Germinal center (tissue), 1 donor: ENCODE measurements at places on chromosomes 13 and 19.
A peak's percentile ranks its signal among the peaks of the same experiment; 100 is the strongest.

GRCh38 chr13:85618521-85618920, 180.7 kb downstream of the SLITRK6 start:
- DNase-seq, result no peak

DNA sequence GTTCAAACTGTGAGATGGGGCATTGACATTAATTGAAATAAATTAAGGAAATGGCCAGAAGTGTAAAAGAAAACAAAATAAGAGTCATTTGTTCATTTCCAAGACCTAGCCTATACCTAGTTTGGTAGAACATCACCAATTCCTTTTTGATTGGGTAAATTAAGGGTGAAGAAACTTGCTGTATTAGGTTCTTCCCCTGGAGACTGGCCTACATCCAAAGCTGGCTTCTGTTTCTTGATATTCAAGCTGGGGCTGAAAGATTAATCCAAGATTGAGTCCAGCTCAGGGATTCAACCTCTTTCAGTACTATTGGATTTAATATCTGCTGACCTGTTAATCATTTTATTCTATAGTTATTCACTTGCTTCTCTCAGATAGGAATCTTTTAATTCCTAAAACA, 183.2 kb downstream of the GPC6 start:
- no peak for DNase-seq

GRCh38 chr13:110342474-110342873, 35.4 kb downstream of the COL4A2 start:
- no peak for DNase-seq

- peak; percentile 21 for DNase-seq
Measured at GRCh38 chr13:49220856-49221589, 885 bp downstream of the MLNR start.

GRCh38 chr19:14164082-14164481, 27.7 kb upstream of the ASF1B start:
- no peak for DNase-seq

GRCh38 chr19:18473003-18473705, 35.2 kb upstream of the ISYNA1 start:
- DNase-seq, result no peak

GRCh38 chr13:98977568-98978265, at the start of gene DOCK9:
Gene DOCK9 (minus strand): TSS chr13:98978064. CDS start chr13:98977909, 155 bp downstream.
- no peak for DNase-seq

GRCh38 chr13:91978571-91978970, 580.1 kb downstream of the GPC5 start:
- no peak for DNase-seq

DNA sequence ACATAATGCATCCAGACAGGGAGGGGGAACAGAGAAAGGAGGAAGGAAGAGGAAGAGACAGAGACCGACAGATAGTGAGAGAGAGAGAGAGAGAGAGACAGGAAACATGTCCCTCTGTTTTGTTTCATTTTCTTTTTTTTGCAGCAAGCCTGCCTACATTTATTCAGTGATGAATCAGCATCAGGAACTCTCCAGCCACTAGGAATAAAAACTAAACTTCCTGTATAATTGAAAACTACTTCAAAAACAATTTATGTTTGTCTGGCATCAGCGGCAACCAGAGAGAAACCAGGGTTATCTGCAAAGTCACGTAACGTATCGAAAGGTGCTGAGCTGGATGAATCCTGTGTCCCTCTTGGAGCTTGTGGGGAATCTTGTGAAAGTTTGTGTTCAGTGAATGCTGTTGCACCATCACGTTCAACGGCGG, 148.6 kb upstream of the SOX21 start:
- DNase-seq, result no peak

DNA sequence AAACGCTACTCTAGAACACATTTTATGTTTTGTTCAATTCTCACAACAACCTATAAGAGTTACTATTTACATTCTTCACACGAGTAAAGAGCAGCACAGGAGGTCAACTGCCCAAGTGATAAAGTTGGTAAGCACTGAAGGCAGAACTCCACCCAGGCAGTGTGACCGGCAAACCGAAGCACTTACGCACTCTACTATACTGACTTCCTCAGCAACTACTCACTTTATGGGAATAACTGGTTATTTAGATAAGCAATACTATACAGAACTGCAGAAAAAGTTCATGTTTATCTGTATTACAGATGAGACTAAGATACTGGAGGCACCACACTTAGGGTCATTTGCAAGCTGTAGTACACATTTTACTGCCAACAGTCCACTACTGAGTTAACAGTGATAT, 28.8 kb downstream of the FOXO1 start:
- DNase-seq, result no peak

GRCh38 chr13:98874029-98874397, 103.9 kb downstream of the DOCK9 start:
- DNase-seq, result no peak

GRCh38 chr13:31835932-31836331, 96.6 kb downstream of the RXFP2 start:
- DNase-seq, result no peak

GRCh38 chr13:90156390-90156789, 1191.1 kb upstream of the MIR17HG start:
- no peak for DNase-seq

- DNase-seq, result no peak
Measured at GRCh38 chr13:29852472-29853054, 2.1 kb upstream of the UBL3 start.

GRCh38 chr19:7109678-7110289, 40.3 kb downstream of the ZNF557 start:
- DNase-seq, result no peak

DNA sequence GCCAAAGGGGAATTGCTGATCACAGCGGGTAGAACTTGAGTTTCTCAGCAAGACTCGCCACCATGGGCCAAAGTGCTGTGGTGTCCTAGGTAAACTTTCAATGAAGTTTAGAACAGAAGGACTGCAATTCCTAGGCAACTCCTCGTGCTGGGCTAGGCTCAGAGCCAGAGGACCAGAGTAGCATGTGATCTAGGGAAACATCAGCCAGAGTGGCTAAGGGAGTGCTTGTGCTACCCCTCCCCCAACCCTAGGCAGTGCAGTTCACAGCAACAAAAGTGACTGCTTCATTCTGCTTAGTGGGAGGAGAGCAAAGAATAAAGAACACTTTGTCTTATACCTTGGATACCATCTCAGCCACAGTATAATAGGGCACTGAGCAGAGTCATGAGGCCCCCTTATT, 1658.6 kb upstream of the MIR17HG start:
- DNase-seq, result no peak

DNA sequence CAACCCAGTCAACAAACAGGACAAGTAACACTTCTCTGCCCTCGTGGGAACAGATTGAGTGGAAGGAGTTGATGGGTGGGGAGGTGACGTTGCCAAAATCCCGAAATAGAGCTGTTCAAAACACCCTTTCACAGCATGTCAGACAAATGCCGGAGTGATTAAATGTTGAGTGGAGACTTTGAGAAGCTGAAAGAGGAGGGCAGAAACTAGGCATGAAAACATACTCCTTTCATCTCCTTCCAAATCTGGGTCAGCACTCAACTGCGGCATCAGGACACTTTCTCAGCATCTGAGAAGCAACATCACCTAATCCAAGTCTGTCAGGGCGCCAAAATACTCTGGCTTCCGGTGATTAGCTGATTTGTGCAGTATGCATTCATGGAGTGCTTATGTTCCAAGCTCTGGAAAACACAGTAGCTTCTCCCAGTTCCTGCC, 51.5 kb upstream of the MRI1 start:
- no peak for DNase-seq

DNA sequence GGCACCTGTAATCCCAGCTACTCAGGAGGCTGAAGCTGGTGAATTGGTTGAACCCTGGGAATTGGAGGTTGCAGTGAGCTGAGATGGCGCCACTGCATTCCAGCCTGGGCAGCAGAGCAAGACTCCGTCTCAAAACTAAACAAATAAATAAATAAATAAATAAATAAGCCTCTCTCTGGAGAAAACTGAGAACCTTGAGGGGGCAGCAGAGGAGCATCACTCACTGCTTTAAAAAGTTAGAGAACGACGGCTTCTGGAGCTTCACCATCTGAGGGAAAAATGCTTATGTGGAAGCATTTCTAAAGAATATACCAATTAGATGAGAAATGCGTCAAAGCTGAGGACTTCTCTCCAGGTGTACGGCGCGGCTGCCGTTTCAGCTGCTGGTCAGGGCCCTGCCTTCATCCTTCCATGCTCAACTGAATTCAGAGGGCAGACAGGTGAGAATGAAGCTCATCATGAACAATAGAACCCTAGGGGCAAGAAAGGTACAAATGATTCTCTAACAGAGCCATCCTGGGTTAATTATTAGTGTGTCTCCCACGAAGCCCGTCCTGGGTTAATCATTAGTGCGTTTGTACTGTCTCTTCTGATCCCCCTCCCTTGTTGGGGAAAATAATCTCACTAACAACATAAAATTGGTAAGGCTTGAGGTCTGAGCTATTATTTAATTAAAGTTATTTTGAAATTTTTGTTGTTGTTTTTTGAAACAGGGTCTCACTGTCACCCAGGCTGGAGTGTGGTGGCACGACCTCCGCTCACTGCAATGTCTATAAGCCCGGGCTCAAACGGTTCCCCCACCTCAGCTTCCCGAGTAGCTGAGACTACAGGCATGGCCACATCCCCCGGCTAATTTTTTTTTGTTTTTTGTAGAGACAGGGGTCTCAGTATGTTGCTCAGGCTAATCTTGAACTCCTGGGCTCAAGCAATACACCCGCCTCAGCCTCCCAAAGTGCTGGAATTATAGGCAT, 80.1 kb downstream of the IPO5 start:
- no peak for DNase-seq

DNA sequence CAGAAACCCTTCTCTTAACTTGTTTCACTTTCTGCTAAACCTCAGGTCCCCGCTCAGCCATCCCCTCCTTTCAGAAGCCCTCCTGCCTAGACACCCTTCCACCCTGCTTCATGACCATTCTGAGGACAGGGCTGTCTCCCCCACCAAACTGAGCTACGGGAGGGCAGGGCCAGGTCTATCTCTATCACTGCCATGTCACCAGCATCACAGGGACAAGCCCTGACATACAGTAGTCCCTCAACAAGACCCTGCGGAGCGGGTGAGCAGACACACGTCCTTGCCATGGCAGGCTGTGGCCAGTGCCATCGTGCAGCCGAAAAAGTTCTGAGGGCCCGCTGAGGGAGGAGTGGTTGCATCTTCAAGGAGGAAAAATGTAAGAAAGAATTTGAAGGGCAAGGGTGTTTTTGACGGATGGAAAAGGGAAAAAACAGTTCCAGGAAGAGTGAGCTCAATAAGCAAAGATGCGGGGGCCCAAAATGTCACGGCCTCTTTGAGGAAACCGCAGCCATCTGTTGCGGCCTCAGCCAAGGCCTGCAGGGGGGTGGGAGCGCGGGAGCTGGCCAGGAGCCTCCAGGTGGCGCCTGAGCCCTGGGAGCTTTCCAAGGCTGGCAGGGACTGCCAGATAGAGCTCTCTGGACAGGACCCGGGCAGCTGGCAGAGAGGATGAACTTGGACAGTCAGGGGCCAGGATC, 8.1 kb downstream of the PTGIR start:
- peak; percentile 33 for DNase-seq

- DNase-seq, result no peak
Measured at GRCh38 chr13:32947411-32948276, 68.6 kb upstream of the KL start.

DNA sequence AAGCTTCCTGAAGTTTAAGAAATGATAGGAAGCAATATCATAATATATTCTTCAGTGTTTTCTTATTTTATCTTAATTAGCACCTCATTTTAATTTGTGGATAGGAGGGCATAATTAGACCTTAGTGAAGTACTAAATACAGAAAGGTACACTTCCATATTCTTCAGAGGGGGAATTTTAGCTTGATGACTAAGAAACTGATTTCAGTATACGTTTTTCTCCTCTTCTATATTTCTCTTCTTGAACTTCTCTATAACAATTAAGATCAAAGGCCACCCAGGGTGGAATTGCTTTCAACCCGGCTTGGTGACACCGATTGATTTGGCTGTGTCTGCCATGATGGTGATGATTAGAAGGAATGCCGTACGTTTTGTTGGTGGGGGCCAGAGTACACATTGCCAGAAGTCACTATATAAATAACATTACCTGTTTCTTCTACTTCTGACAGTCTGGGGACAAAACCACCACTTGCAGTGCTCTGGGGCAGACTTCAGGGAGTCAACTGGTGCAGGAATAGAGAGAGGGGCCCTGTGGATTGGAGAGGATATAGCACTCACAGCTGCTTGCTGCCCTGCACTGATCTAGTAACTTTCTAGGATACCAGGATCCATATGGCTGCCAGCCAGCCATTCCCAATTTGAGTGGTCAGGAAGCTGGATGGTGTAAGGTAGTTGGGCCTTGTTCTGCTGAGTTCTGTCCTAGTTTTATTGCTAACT, 73.8 kb downstream of the SPATA13 start:
- DNase-seq, result no peak

DNA sequence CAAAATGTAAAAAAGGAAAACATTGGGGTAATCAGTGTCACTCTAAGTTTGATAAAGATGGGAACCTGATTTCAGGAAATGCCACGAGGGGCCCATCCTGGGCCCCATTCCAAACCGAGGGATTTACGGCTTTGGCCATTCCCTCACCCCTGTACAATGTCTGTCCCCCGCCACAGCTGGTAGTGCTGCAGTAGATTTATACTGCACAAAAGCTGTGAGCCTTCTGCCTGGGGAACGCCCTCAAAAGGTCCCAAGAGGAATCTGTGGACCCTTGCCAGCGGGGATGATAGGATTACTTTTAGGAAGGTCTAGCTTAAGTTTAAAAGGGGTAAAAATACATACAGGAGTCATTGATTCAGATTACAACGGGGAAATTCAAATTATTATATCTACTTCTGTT, 173.4 kb upstream of the SGCG start:
- no peak for DNase-seq

DNA sequence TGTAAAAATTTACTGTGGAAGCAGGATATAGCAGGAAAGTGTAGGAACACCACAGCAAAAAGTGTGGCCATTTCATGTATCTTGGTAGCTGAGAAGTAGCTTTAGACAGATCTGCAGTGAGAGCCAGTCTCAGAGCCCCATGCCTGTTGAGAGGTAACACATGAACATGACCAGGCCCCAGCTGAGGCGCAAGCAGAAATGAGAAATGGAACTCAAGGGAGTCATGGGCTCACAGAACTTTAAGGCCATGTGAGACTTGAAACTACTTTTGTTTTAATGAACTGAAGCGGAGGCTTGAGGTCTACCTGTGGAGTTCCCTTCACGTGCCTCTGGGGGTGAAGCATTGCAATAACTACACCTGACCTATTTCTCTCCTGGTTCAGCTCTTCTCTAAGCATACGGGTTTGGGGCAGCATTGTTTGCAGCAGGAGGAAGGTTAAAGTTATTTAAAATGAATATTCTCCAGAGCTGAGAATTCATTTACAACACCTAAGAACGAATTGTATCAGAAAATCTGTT, 3.3 kb downstream of the MYO16 start:
- DNase-seq, result no peak

DNA sequence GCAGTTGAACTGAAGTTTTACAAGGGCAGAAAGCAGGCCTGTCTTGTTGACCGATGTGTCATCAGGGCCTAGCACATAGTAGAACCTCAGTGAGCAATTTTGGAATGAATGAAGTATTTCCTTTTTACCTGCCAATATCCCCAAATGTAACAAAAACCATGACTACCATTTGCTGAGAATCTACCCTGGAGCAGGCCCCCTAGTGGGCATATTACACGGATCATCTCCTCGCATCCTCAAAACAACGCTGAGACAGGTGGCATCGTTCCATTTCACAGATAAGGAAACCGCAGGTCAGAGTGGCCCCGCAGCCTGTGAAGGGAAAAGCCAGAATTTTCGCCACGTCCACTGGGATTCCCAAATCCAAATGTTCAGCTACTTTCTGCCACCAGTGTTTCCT, 77.9 kb downstream of the CACNA1A start:
- DNase-seq, result no peak

- no peak for DNase-seq
Measured at GRCh38 chr19:5680084-5680436, 256 bp downstream of the MICOS13 start.
